Activated naive CD8-positive, alpha-beta T cell treated with anti-CD3 and anti-CD28 coated beads, Interleukin-2, amount 10 ng/mL, durations not matched to agents 7 days and 5 days (primary cell): ENCODE measurements at places on chromosomes 2 and 18. TPM values are rescaled to one million over a fixed set of nuclear protein-coding genes. Genes with fewer than 3 reads are reported as not detected.
A peak's percentile ranks its signal among the peaks of the same experiment; 100 is the strongest.

ALPI gene
- total RNA-seq = not detected

LINC00305 gene
- total RNA-seq = not detected

STON1 gene
- total RNA-seq = 2.7 TPM

ITPRIPL1 gene
- 35.9 TPM for total RNA-seq

DRC1 gene
- total RNA-seq = not detected

KCNJ3 gene
- total RNA-seq = not detected

ERFE gene
- not detected for total RNA-seq

DNA sequence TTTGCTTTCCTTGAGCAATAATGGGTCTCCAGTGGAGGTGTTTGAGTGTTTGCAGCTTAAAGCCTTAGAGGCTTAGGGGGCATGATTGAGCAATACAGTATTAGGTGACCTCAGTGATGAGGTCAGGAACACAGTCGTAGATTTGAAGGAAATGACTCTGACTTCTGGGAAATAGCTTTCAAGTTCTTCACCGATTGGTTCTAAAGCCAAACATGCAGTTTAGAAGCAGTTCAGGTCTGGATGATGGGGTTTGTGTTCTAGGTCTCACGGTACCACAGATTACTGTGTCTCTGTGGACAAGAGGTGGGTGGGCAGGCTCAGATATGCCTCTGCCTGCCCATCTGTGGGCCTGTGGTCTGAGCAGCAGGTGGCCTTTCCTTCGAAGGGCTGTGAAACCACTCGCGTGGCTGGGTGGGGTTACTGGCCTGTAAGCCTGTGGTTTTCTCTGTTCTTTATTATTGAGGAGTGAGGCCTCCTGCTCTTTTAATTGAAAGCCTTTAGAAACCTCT lies 7.8 kb downstream of the MTHFD2 start:
- DNase-seq = peak; percentile 72

- peak; percentile 25 for DNase-seq
Observed at GRCh38 chr18:5895876-5896740, 786 bp upstream of the TMEM200C start.

DNA sequence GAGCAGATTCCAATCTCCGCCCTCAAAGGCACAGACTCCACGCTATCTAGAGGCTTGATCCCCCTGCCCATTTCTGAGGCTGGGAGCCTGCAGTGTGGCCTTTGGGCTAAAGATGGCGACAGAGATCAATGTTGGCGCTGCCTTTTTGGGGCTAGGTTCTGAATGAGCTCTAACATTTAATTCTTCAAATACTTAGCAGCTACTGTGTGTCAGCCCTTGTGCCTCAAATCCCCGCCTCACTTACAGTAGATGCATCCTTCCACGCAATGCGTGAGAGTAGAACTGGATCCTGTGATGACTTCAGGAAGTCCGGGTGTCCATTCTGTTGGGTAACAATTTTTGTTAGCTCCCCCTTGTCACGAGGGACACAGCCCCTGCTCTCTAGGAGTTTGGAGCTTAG lies 12.4 kb downstream of the IL1F10 start:
- peak; percentile 67 for DNase-seq

DNA sequence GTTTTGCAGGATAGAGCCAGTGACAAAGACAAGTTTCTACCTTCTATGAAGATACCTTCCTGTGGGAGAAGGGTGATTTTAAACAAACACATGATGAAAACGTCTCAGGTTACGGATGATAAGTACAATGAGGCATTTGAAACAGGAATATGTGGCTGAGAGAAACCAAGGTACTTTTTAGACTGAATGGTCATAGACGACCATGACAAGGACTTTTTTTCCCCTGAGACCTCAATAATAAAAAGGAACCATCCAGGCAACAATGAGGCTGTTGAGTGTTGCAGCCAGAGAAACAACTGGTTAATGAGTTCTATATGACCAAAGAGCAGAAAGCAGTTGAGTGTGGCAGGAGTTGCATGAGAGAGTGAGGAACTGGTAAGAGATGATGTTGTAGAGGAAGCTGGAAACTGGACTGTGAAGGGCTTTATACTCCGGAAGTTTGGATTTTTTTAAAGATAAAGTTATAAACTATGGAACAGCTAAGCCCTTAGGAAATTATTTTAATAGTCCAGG lies 306.1 kb upstream of the CYRIA start:
- no peak for DNase-seq

DNA sequence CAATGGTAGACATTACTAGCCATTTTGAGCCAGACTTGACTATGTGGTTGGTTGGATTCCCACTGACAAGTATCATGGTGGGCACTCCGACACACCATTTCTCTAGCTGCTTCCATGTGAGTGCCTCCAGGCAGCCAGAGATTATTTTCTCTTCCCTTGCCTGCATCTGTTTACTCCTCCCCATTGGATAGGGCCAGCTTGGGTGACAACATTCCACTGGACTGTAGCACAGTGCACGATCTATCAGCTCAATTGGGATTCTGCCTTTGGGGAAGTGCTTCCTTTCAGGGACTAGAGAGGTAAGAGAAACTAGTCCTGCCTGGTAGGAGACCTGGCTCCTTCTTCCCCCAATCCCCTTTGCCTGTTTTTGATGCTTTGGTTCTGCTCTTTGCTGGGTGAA lies 49.0 kb upstream of the MAP4K3 start:
- no peak for DNase-seq
